ENCODE measurements at places on chromosomes 2 and 18.

DNA sequence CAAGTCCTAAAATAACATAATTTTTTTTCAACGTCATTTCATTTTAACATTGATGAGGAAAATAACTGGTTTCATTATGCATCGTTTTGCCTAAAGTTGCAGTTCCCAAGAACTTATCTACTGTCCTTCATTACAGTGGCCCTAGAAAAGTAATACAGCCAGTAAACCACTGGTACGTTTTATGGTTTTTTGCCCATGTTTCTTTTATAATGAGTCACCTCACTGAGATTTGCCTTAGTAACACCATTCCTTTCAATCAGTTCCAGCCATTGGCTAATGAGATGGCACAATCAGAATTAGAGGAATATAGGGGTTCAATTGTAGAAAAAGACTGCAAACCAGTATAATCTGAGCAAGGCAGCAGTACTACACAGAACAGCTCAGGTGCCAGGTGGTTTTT, 422.6 kb upstream of the LYPD1 start:
- DNase-seq: no peak

GRCh38 chr2:236848501-236848900, 237.2 kb upstream of the COPS8 start:
- no peak for DNase-seq

DNA sequence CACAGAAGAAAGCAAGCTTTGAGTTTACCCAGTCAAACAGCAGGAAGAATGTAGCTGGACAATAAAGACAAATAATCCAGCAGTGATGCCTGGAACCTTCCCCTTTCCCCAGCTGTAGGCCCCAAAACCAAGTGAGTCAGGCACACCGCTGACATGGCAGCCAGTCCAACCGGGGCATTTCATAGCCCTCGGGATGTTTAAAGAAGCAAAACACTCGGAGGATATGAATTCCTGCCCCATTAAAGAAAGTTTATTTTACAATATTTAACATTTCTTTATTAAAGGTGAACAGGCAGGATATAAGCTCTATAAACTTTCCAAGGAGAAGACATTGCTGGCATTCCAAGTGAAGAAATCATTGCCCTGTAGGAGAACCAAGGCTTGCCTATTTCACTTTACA, 507.6 kb upstream of the TNP1 start:
- DNase-seq: no peak

- no peak for DNase-seq
These were observed 276.3 kb upstream of the ERBB4 start for GRCh38 chr2:212814941-212815340.

- DNase-seq: no peak
These were observed 21.7 kb downstream of the ZDBF2 start for GRCh38 chr2:206296128-206296527.

GRCh38 chr2:194526121-194526520, 1130.9 kb upstream of the SLC39A10 start:
- DNase-seq: no peak

DNA sequence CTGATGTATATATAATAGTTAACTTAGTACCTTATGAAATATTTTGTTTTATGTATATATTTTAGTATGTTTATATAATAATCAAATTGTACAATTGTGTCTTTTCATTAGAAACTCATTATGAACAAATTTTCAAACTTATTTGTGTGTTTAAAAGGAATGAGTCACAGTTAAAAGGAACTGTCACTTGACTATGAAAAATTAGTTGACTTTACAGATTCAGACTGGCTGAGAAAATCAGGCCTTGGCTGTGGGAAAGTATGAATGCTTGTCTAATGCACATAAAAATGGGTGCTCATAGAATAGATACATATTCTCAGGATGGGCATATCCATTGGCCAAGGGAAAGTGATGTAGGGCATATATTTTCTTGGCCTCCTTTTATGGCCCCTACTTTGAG, 576.8 kb downstream of the SATB2 start:
- no peak for DNase-seq

- no peak for DNase-seq
These were observed 200.7 kb downstream of the DCDC2C start for GRCh38 chr2:3904061-3904460.

- peak; percentile 50 for DNase-seq
These were observed 9.6 kb upstream of the DPYSL5 start for GRCh38 chr2:26838121-26838906.

- DNase-seq: no peak
These were observed 54.3 kb upstream of the PKDCC start for GRCh38 chr2:41993435-41993925.

DNA sequence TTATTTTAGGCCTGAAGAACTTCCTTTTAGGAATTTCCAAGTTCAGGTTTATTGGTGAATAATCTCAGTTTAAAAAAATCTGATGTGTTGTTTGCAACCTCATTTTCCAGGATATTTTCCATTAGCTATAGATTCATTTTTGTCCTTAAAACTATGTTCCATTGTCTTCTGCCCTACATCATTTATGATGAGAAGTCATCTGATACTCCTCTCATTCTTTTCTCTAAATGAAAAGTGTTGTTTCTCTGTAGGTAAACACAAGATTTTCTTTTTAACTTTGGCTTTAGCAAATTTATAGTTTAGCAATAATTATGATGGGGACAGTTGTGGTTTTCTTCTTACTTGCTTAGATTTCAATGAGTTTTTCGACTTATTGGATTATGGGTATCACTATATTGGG, 427.3 kb downstream of the DCDC2C start:
- DNase-seq: no peak

- DNase-seq: peak; percentile 62
These were observed 234.4 kb downstream of the TRIB2 start for GRCh38 chr2:12950957-12951656.

DNA sequence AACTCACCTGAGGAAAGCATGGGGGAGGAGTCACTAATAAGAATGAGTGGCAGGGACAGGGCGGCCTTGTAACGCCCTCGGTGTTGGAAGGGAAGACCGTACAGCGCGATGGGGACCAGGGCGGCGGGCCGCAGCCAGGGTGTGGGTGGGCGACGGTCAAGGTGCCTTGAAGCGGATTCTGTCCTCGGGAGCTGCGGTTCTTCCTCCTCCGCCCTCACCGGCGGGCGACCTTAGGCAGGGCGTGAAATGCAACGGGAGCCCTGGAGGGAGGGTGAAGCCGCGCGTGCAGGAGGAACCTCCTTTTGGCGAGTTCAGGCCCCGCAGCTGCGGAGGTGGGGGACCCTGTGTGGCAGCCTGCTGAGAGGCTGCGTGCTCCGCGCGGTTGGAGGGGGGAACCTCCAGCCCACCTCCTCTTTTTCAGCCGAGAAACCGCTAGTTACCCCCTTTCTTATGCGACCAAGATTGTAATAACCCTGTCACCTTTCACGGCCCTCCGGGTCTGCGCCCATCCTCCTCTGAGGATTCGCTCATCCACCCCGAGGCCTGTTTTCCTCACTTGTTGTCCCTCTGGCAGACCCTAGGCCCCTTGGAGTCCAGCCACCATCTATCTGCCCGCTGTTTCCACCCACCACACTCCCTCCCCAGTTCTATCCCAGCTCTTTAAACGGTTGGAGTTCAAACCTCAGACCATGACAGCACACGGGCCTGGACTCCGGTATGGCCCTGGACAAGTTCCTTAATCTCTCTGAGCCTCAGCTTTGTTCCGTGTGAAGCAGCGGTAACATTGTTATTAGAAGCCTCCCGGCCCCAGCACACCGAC, 823 bp upstream of the RNU2-63P start:
- DNase-seq: no peak

DNA sequence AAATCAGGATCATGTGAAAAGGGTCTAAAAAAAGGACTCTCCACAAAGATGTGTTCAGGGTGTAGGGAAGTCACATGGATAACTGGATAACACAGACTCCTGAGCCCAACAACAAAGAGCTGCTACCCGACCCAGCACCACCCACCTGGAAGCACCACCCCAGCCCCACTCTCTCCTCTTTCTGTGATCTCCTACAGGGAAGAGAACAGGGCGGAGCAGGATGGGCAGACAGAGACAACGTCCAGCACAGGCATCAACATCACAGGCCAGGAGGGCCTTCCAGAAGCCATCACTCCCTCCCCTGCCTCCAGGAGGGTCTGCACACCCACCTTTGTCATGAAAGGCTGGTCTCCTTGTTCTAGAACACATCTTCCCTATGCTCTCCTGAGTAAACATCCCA, 1.3 kb upstream of the CIB4 start:
- DNase-seq: no peak

DNA sequence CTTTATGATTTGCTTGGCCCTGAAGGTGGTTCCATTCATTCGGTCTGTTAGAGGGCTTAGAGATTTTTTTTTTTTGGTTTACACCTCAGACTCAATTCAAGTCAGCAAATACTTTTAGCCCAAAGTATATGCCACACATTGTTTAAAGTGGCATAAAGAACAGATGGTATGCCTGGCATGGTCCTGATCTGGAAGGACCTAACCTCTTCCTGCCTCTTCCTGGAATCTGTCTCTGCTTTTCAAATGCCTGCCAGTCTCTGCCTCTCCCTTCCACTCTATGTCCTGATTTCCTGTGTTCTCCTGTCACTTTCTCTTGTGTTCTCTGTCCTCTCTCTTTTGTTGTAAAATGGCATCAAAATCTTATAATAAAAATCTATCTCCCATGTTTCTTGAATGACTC, 158.0 kb downstream of the ANKRD30B start:
- no peak for DNase-seq

DNA sequence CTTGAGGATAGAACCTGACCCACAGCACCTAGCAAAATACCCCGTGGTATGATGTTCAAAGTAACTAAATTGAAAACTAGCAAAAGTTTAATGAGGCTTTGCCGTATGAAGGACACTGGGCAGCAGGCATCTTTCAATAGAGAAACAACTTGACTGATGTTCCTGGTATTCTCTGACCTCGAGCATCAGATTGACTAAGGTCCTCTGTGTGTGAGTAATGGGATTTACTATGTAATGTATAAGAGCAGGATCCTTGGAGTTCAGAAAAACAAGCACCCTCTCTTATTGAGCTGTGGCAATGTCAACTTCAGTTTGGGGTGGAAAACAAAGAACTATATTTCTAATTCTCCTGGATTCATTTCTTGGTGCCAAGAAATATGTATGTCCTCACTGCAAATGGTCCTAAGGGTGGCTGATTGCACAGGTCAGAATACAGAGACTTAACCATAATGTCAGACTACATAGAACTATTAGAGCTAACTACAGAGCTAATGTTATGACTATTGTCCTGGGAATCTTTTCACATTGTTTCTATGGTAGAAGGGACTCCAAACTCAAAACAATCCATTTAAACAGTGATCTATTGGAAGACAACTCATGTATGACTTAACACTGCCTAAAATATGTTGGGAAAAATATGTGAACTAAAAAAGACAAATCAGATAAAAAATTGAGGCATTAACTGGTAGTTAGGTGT, 4.4 kb downstream of the TNFAIP6 start:
- DNase-seq: no peak

DNA sequence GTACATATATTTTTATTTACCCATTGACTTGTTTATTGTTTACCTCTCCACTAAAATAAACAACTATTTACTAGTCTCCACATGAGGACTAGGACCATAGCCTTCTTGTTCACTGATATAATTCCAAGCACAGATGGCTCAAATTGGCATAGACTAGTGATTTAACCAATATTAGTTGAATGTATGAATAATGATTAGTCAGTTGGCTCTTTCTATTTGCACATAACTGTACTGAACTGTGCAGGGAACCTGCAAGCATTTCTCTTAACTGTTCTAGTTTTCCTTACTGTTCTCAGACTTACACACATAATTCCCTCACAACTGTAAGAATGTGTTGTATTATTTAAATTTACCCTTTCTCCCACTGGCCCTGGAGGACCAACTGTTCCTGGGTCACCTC, 91.9 kb downstream of the COL3A1 start:
- no peak for DNase-seq

DNA sequence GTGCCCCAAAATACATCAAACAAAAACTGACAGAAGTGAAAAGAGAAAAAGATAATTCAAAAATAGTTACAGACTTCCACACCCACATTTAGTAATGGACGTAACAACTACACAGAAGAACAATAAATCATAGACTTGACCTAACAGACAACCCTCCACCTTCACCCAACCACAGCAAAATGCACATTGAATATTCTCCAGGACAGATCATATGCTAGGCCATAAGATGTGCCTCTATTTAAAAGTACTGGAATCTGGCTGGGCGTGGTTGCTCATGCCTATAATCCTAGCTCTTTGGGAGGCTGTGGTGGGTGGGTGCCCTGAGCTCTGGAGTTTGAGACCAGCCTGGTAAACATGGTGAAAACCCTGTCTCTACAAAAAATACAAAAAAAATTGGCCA, 20.0 kb downstream of the SLC66A2 start:
- no peak for DNase-seq

GRCh38 chr2:64966839-64967238, 22.4 kb upstream of the SLC1A4 start:
- no peak for DNase-seq

GRCh38 chr2:174964404-174964803, 40.8 kb downstream of the CHN1 start:
- DNase-seq: no peak

DNA sequence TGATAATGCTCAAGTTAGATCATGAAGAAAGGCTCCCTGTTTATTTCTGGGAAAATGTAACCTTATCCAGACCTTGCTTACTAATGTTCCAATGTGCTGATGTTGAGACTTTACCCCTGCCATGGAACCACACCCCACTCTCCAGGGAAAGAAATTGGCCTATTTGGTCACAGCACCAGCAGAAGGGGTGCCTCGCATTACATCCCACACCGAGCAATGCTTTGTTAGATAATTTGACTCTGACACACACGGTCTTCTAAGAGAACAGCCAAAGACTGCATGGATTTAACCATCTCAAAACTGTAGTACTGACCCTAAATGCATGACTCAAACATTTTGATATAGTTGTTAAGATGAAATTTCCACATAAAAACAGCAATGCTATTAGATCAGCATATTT, 152.1 kb upstream of the CCDC150 start:
- DNase-seq: no peak
